ENCODE measurements at places on chromosomes 7 and 10. TPM values are rescaled to one million over a fixed set of nuclear protein-coding genes. Genes with fewer than 3 reads are reported as not detected.

POM121C gene
- total RNA-seq: 82.2 TPM

DNA sequence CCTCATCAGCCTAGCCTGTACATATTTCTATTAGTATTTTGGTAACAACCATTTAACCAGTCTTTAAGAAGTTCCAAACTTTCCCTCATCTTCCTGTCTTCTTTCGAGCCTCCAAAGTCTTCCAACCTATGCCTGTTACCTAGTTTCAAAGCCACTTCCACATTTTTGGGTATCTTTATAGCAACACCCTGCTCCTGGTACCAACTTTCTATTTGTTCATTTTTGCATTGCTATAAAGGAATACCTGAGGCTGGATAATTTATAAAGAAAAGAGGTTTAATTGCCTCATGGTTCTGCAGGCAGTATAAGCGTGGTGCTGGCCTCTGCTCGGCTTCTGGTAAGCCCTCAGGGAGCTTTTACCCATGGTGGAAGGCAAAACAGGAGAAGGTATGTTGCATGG lies 578.8 kb upstream of the AUTS2 start:
- no peak for DNase-seq
- no peaks in the 10 kb centered on the region for H3K36me3 ChIP-seq
- no peaks in the 10 kb centered on the region for H3K4me1 ChIP-seq
- H3K4me3 ChIP-seq: no peak overlapping the region
- H3K27ac ChIP-seq: no peak overlapping the region

GRCh38 chr10:35015843-35016408 lies 74.2 kb downstream of the CUL2 start:
- no peaks in the 10 kb centered on the region for H3K27me3 ChIP-seq
- H3K36me3 ChIP-seq: peaks cover 10% of the 10 kb centered on the region
- no peaks in the 10 kb centered on the region for H3K4me1 ChIP-seq

DNA sequence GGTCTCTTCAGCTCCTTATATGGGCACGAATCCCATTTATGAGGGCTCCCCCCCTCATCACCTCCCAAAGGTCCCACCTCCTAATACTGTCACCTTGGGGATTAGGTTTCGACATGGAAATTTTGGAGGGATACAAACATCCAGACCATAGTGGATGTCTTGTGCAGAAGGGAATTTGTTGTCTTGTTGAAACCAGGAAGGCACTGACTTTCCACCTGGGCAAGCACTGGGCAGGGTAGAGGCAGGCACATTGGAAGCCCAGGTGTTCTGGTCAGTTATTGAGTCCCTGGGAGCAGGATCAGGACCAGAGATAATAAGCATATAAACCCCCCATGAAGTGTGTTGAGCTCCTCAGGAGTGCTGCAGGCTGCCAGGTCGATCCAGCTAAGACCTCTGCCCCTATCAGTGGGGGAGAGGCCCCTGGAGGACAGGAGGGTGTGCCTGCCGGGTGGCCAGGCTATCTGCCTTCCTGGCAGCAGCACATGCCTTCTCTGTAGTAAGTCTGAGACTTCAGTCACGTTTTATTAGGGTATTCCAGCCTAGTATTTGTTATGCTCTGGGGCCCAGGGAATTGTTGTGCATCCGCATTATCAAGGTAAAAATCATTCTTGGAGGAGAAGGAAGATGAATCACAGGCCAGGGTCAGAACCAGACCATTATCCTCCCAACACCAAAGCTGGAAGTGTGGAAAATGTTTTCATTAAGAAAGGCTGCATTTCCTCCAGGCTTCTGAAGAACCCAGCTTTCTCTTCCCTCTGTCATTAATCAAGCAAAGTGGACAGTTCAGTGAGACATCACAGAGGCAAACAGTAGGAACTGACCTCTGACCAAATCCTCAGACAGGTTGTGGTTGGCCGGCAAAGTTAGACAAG lies 503.1 kb downstream of the GRID1 start:
- H3K36me3 ChIP-seq: no peaks in the 10 kb centered on the region
- no peaks in the 10 kb centered on the region for H3K27me3 ChIP-seq
- H3K27ac ChIP-seq: no peak overlapping the region
- no peak overlapping the region for H3K4me3 ChIP-seq
- no peak for DNase-seq
- no peaks in the 10 kb centered on the region for H3K4me1 ChIP-seq

DNA sequence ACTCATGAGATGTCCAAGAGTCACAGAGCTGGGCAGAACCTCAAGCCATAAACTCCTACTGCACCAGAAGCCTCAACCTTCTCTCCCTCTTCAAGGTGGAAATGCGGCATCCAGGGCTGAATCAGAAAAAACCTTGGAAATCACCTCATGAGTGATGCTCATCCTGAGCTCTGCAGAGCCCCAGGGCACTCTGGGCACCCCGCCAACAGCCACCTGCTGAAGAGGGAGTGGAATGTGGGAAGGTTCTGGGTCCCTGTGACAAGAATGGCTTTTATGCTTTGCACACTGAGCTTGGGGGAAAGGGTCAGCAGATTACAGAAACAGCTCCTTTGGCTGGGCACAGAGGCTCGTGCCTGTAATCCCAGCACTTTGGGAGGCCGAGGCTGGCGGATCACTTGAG lies 18.8 kb downstream of the NUDT1 start:
- DNase-seq: no peak
- H3K4me3 ChIP-seq: no peak overlapping the region
- H3K27me3 ChIP-seq: no peaks in the 10 kb centered on the region

DNA sequence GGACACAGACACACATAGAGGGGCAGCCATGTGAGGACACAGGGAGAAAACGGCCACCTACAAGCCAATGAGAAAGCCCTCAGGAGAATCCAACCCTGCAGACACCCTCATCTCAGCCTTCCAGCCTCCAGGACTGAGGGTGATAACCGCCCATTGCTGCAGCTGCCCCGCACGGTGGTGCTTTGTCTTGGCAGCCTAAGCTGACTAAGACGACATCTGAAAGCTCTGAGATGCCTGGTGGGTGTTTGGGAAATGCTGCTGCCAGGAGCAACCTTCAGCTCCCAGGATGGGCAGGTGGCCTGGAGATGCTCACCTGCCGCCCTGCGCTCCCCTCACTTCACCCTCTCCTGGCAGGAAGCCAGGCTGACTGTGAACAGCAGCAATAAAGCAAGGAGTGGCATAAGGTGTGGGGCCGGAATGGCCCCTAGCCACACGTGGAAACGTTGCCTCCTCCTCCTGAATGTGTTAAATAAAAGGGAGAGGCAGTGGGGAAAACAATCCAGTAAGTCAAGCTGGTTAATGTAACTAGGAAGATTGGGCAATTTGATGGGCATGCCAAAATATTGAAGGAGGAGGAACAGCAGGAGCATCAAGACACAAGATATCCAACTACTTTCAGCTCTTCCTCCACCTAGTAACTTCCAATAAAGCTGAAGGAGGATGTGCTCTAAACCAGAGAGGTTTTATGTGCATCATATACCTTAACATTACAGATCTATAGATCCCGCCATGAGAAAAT lies 121.5 kb downstream of the TNS3 start:
- H3K27me3 ChIP-seq: peaks cover 6% of the 10 kb centered on the region
- H3K4me3 ChIP-seq: no peak overlapping the region
- no peaks in the 10 kb centered on the region for H3K4me1 ChIP-seq
- no peak for DNase-seq
- no peaks in the 10 kb centered on the region for H3K36me3 ChIP-seq
- H3K27ac ChIP-seq: no peak overlapping the region

DNA sequence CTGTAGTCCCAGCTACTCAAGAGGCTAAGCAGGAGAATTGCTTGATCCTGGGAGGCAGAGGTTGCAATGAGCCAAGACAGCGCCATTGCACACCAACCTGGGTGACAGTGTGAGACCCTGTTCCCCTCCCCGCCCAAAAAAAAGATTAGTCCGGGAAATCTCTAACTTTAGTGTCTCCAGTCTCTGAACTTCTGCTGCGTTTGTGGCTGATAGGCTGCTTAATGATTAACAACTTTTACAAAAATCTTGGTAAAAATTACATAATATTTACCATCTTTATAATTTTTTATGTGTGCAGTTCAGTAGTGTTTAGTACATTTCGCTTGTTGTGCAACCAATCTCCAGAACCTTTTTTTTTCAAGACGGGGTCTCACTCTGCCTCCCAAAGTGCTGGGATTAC lies 9.7 kb upstream of the PLAU start:
- H3K27ac ChIP-seq: no peak overlapping the region
- H3K36me3 ChIP-seq: no peaks in the 10 kb centered on the region
- no peak for DNase-seq
- H3K4me3 ChIP-seq: no peak overlapping the region
- peaks cover 27% of the 10 kb centered on the region for H3K27me3 ChIP-seq

DNA sequence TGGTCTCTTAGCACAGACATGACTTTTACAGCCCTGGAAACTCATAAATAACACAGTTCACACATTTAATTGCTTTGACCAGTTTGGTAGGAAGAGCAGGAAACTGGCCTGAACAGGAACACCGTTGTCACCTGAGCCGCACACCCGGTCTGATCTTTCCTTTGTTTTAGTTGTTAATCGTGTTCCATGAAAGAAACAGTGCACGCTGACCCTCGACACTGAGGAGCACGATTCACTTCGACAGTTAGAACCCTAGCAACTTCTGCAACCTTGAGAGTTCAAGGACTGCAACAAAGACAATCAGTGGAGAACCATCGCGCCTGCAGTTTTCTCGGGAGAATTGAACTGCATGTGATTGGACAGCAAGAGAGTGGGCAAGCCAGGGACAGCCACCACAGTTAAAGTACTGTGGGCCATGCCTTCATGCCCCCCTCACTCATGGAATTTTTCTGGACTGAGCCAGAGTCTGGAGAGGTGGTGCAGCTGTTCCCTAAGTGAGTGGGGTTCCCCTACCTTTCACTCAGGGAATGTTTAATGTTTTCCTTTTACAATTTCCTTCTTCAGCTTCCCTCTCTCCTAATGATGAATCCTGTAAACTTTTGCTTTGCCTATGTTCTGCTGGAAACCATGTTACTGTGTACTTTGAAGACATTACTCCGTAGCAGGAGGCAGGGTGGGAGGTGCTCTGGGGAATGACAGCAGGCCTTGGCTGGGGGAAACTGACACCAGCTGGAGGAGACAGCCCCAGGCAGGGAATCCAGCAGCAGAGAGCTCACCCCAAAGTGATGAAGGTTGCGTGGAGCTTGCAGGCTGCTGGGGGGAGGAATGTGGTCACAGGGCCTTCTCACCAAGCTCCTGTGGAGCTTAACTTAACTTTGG lies 198.7 kb downstream of the ZNF438 start:
- no peaks in the 10 kb centered on the region for H3K27me3 ChIP-seq
- H3K4me3 ChIP-seq: no peak overlapping the region
- no peak for DNase-seq
- peaks cover 2% of the 10 kb centered on the region for H3K36me3 ChIP-seq

GRCh38 chr10:80633910-80634309 lies 96.2 kb downstream of the SH2D4B start:
- no peak overlapping the region for H3K4me3 ChIP-seq
- peaks cover 11% of the 10 kb centered on the region for H3K27me3 ChIP-seq
- no peak for DNase-seq

DNA sequence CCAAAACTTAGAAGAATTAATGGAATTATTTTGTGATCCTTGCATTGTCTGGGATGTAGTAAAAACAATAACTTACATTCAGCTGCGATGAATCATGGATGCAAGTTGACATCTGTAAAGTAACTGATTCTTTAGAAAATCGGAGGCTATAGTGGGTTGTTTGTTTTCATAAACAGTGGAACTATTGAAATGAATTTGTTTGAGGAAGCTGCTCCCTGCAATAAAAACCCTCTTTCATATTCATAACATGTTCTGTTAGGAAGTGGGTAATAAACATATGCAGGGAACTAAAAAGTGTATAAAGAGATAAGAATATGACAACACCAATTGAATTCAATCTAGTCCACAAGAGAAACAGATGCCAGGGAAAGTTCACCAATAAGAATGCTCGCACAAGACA lies 53.6 kb downstream of the AGMO start:
- no peaks in the 10 kb centered on the region for H3K4me1 ChIP-seq
- no peaks in the 10 kb centered on the region for H3K36me3 ChIP-seq

GRCh38 chr10:78542521-78542920 lies 508.9 kb downstream of the RPS24 start:
- H3K4me1 ChIP-seq: peaks cover 6% of the 10 kb centered on the region
- H3K36me3 ChIP-seq: no peaks in the 10 kb centered on the region
- no peak for DNase-seq
- H3K27ac ChIP-seq: peak overlapping the region; percentile 68
- no peak overlapping the region for H3K4me3 ChIP-seq

DNA sequence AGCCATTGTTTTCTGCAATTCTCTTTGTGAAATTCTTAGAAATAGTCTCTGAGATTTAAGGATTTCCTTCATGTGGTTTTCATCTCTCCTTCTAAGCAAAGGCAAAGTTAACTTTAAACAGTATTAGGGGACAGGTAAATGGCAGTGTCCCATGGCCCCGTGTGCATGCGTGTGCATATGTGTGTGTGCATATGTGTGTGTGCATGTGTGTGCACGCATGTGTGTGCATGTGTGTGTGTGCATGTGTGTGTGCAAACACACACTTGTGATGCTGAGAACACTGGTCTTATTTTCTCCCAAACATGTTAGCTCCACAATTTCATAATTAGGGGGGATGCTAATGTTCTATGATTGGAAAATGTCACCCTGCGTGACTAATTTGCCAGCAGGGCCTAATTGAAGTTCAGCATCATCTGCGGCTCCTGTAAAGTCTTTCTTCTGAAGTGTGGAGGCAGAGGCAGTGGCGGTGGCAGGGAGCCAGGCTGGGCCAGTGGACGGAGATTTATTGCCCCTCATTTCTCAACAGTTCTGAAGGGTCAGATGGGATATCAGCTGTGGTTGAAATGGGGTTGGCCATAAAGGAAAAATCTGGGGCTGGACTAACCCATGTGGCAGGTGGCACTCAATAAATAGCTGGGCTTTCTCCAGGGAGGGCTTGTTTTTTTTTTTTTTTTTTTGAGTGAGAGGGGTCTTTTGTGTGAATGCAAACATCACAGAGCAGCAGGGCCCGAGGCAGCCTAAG lies 289.3 kb upstream of the PODXL start:
- H3K27ac ChIP-seq: no peak overlapping the region
- no peaks in the 10 kb centered on the region for H3K4me1 ChIP-seq
- peaks cover 5% of the 10 kb centered on the region for H3K27me3 ChIP-seq
- no peaks in the 10 kb centered on the region for H3K36me3 ChIP-seq

NOS3 gene
- 12.5 TPM for total RNA-seq
